BE2C (cell line): ENCODE measurements at places on chromosomes 12 and 14.

- no peak for DNase-seq
These were observed 44.4 kb upstream of the PPP2R5C start for GRCh38 chr14:101716956-101717662.

GRCh38 chr12:28308891-28309290, 118.6 kb downstream of the CCDC91 start:
- no peak for DNase-seq

- DNase-seq = no peak
These were observed 278.2 kb downstream of the FOXN3 start for GRCh38 chr14:89138846-89139245.

- DNase-seq = peak; percentile 64
These were observed 40.0 kb downstream of the FBXW8 start for GRCh38 chr12:116950628-116951325.

GRCh38 chr14:102043251-102044025, 43.4 kb downstream of the HSP90AA1 start:
- DNase-seq = no peak

DNA sequence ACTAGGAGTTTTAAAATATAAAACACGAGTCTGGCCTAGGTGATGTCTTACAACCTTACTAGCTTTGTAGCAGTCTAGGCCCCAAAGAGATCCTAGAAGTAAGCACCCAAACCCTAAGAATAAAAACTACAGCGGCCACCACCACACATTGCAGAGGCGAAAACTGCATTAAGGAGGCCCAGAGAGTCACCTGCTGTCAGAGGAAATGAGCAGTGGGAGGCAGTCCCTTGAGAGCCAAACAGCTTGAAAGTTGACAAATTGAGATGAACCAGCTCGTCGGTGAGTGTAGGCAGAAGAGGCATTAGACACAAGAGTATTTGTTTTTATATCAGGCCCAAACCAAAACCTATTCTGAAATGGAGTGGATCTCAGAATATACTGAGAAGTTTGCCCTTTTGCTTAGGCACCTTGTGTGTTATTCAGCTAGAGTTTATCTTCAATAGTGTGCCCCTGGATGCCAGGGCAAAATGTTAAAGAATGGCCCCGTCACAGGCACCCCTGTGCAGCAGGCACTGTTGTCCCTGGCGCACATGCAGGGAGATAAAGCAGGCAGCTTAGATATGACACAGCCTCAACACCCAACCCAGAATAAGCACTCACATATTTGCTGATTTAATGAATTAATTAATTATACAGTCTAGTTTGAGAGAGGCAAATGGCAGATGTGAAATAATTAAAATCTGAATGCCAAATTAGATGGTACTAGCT, 56.7 kb downstream of the TTC7B start:
- DNase-seq = no peak

DNA sequence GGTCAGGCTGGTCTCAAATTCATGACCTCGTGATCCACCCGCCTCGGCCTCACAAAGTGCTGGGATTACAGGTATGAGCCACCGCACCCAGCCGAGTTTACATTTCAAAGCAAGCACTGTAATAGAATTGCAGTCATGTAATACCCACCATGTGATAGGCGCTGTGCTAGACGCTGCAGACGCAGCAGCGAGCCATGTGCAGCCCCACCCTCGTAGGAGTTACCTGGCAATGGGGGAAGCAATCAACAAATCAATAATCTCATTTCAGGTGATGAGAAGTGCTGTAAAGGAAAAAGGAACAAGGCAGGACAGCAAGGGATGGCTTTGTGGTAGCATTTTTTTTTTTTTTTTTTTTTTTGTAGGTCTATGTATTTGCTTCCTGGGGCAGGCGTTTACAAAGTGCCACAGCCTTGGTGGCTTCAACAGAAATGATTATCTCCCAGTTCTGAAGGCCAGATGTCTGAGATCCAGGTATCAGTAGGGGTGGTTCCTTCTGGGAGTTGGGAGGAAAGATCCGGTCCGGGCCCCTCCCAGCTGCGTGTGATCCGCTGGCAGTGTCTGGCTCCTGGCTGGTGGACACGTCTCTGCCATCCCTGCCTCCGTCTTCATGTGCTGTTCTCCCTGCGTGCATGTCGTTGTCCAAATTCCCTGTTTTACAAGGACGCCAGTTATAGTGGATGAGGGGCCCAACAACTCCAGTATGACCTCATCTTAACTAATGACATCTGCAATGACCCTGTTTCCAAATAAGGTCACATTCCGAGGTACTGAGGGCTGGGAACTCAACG, 72.8 kb downstream of the TNFAIP2 start:
- no peak for DNase-seq

- no peak for DNase-seq
These were observed 71.4 kb upstream of the PARP11 start for GRCh38 chr12:3944620-3945019.

DNA sequence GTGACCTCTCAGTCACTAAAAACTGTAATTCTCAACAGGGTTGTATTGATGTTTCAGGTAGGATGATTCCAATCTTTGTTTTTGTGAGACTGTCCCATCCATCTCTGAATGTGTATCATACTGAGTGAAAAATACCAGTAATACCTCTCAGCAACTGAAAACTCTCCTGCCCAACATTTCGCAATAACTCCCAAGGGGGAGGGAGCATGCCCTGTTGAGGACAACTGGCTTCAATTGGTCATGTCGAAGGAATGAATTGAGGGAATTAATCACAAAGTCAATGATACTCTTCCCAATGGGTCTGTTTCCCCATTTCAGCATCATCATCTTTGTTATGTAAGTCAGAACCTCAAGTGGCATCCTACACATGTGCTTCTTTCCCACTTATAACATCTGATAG, 102.4 kb upstream of the E2F7 start:
- DNase-seq = no peak

DNA sequence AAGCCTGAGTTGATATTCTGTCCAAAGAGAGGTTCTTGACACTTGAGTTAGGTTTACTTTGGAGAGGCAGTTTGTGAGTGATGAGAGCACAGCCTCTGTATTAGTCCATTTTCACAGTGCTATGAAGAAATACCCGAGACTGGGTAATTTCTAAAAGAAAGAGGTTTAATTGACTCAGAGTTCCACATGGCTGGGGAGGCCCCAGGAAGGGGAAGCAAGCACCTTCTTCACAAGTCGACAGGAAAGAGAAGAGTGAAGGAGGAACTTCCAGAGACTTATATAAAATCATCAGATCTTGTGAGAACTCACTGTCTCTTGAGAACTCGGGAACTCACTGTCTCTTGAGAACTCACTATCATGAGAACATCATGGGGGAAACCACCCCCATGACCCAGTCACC, 5.4 kb downstream of the ZC3H14 start:
- DNase-seq = no peak

DNA sequence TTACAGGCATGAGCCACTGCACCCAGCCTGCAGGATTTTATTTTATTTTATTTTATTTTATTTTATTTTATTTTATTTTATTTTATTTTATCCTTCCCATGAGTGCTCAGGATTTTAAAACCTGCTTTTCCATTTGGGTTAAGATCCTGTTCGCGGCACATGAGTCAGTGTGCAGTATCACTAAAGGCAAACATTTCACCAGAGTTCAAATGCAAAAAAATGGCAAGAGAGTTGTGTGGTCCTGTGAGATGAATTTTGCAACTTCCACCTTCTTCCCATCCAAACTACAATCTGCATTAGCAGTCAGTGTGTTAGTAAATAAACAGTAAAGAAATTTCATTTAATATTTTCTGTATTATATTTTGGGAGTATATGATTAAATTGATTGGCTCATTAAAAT, 29.0 kb downstream of the MOAP1 start:
- DNase-seq = no peak

DNA sequence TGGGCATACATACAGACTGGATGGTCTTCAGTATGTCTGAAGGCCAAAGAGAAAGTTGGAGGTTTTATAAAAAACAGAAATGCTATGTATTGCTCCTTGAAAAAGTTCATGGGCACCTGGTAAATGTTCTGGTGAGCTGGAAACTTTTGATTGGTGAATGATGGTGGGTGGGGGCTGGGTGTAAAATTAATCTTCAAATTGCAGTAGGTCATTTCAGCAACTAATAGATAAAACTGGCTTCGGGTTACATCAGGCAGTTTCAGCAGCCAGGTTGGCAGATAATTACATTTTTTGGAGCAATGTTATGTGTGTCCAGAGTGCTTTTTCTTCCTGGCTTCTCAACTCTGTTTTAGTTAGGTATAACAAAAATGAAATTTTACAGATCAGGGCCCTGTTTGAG, 35.3 kb downstream of the SDR9C7 start:
- DNase-seq = no peak

DNA sequence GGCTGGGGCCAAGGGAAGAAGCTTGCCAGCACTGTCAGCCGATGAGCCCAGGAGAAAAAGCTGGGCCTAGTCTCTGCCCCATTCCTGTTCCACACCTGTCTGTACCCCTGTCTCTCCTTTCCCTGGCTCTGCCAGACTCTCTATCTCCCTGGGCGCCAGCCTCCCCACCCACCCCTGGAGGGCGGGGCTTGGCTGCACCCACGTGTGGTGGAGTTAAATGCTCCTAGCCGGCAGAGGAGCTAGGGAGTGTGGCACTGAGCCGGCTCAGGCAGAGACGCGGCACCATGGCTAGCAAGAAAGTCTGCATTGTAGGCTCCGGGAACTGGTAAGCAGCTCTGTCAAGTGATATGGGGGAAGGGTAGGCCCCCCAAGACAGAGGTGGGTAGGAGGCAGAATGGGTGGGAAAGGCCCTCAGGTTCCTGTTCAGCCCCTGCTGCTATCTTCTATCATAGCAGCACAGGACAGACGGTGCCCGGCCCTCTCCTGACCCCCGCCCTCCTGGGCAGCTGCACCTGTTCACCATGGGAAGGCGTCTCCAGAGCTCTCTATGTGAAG, at the start of gene GPD1:
TSS of gene GPD1 (plus strand) at position 242 of the 555 bp plus-strand sequence. CDS start at position 285, 43 bp downstream.
- DNase-seq = peak; percentile 85

- DNase-seq = peak; percentile 81
These were observed 19.2 kb downstream of the DNM1L start for GRCh38 chr12:32698285-32698684.

GRCh38 chr12:107225635-107226034, 132.3 kb upstream of the CRY1 start:
- no peak for DNase-seq

DNA sequence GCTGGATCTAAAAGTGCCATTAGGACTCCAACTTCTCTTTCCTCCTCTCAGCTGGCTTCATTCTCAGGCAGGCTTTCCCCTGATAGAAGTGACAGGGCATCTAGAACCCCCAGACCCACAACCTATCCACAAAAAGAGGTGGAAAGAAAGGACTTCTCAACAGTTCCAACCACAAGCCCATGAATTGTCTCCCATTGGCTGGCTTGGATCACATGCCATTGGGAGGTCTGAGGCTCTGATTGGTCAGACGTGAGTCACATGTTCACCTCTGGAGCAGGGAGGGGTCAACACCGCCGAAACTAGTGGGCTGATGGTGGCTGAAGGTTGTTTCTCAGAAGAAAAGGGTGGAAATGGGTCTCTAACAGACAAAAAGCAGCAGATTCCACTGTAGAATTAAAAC, 47.2 kb downstream of the DRAM1 start:
- DNase-seq = peak; percentile 76

- DNase-seq = no peak
These were observed 557.2 kb upstream of the STXBP6 start for GRCh38 chr14:25607192-25607591.

DNA sequence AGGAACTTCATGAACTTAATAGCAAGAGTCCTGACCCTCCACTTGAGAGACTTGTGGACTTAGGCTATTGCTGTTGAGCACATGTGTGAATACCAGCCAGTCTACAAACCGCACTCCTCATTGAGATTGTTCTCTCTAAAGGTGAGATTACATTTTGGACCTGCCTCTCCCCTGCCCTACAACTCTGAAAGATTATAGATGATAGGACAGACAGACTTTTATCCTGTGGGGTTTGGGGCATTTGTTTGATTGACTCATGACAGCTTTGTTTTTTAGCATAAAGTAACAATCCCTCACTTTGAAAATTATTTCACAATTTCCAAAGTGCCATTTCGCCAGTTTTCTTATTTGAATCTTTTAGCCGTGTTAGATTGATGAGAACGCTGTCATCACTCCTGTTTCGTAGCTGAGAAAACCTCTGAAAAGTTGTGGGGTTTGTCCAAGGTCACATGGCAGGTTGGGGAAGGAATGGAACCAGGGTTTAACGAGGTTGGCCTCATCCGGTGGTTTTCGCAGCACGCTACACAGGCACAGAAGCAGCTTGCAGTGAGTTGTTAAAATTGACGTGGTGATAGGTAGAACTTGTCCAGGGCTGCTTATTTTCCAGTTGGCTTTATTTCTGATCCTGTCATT, 836 bp downstream of the EVL start:
- no peak for DNase-seq

DNA sequence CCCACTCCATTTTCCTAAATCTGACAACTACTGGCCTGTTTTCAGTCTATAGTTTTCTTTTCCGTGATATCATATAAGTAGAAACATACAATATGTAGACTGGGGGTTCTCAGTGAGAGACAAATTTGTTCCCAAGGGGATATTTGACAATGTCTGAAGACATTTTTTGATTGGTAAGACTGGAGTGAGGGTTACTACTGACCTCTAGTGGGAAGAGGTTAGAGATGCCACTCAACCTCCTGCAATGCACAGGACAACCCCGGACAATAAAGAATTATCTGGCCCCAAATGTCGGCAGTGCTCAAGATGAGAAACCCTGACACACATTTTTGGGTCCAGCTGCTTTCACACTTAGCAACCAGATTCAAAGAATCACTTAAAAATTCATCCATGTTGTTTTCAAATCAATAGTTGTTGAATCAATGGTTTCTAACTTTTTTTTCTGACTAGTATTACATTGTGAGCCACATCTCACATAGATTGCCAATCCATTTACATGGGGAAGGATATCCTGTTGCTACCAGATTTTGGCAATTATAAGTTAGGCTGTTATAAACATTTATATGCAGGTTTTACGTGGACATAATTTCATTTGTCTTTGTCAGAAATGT, 307.1 kb downstream of the RPL10L start:
- DNase-seq = peak; percentile 27

DNA sequence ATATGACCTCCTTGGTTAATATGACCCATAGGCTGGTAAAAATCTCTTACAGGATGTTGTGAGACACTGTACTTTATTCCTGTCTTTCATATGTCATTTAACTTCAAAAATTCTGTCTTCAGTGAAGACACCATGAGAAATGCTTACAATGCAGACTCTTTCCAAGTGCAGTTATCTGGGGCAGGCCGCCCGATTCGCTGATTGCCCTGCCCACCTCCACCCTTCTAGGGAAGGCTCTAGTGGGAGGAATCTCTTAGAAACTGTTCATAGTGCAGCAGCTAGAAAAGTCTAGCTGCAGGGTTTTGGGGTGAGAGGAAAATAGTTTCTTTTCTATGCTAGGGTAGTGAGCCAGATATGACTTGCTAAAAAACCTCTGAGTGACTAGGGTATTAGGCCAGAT, 15.0 kb upstream of the CIPC start:
- no peak for DNase-seq

GRCh38 chr12:102096855-102097254, 23.1 kb downstream of the NUP37 start:
- DNase-seq = no peak
